Hindlimb muscle (tissue), 1 donor: ENCODE measurements at places on chromosomes 5 and 9.
A peak's percentile ranks its signal among the peaks of the same experiment; 100 is the strongest.

DNA sequence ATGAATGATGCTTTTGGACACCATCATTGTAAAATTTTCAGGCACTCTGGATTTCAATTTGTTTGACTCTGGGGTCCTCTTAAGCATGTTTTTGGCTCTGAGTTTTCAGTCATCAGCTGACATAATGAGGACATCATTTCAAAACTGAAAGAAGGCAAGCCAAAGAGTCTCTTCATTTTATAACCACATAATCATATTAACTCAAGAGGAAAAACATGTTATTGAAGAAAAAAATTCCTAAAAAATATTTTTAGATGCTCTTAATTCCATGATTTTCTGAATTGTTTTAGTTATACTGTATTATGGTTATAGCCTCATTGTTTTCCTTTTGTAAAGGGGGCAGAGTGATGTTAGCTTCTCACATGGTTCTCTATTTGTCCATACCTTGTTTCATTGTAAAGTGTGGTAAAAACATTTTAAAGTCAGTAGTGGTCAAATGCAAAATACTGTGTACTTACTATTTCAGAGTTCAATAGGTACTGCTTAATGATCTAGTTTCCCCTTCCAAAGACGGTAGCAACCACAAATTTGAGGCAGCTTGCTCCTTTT, 472.1 kb downstream of the DMRT2 start:
- DNase-seq: no peak

GRCh38 chr9:129391221-129391661, 213.2 kb upstream of the IER5L start:
- DNase-seq: no peak

DNA sequence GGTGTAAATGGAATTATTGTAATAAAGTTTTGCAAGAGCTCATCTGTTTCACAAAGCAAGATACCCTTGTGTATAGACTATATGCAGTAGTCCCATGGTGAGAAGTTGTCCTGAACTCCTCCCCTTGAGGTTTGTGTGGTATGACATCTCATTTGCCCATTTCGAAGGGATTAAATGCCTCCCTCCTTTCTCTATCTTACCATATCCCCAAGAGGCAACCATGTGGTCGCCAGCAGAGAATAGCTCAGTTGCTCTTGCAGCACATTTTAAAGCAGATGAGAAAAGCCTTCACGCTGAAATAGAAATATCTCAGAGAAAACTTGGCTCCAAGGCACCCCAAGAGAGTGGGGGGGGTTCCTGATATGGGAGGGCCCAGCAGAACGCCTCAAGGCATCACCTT, 4.6 kb downstream of the SEMA6A start:
- no peak for DNase-seq

DNA sequence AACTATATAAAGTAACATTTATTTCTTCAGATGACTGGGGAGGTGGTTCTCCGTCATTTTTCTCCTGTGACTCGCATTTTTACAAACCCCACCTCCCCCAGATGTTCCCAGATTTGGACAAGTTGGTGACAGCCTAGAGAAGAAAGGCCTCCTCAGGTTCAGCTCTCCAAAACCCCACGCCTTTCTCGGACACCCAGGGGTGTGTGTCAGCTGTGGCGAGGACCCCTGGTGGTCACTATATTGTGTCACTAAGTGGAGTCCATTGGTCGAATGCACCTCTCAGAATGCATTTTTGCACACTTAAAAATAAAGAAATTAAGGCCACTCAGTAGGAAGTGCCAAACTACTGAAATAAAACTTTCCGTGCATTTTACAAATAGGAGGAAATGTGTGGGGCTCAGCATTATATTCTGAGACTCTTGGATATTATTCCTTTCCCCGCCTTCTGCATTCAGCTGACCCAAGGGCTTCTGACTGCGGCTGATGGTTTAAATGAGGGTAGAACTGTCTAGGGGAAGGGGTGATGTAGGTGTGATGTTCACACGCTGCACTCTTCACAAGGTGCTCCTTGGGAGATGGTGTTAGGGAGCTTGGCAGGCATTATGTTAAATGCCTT, 47.6 kb downstream of the ACO1 start:
- DNase-seq: peak; percentile 32

DNA sequence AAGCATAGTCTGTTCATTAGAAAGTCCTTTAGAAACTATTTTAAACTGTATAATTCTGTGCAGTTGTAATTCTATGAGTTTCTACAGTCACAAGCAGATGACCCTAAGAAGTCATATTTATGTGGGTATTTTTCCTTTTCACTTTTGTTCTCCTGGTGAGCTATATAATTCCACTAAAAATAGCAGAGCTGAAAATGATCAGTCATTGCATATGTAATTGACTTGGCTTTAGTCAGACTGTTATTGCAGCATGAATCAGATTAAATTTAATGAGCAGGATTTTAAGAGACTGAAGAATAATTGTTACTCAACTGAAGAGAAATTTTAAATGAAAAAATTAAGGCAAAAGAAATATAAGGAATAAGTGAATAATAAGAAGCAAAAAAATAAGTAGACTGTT, 108.5 kb downstream of the MTREX start:
- no peak for DNase-seq

- DNase-seq: no peak
Observed at GRCh38 chr5:164002628-164003027, 497.2 kb downstream of the MAT2B start.

- DNase-seq: no peak
Observed at GRCh38 chr5:80097451-80097850, 62.3 kb downstream of the THBS4 start.

DNA sequence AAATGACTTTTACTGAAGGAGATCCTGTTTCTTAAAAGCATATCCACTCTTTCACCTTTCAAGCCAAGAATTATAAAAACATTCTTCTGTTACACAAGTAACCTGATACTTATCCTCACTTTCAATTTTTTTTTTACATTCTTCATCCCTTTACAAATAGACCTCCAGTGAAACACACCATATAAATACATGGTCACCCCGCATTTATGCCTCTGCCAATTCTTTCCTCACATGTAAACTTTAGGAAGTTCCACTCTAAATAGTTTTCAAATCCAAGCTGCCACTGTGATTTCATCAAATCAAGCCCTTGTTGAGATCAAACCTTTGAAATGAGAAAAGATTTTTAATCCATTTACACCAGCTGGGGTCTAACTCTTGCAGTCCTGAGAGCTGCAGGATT, 40.0 kb downstream of the GAS1 start:
- DNase-seq: no peak

DNA sequence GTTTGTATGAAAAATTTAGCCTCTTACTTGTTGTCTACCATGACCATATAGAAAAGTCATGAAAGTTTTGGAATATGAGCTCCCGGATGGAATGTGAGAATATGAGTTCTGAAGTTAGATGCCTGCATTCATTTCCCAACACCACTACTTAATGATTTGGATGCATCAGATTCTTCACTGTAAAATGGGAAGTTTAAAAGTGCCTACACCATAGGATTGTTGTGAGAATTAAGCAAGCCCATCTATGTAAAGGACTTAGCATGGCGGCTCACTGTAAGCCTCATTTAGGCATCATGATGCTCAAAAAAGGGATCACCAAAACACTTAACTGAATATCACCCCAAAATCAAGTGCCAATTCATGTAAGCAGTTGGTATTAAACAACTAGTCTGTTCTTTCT, 177.3 kb downstream of the RAB3C start:
- DNase-seq: no peak

GRCh38 chr5:130198927-130199326, 294.7 kb downstream of the CHSY3 start:
- DNase-seq: no peak

DNA sequence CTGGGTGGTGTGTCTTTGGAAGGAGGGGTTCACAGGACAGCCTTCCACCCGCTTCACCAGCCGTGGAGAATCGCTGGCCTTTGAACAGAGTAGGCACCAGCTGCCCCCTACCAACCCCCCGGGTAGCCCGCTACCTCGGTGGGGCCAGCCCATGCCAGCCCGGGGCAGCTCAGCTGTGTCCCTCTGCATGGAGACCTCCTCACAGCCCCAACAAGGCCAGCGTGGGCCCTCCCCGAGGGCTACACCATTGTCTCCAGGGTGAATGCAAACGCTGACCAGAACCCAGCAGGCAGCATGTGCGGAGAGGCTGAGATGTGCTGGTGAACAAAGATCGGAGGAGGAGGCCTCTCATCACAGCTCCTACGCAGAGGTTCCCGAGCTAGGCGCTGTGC, 51.9 kb downstream of the LMX1B start:
- no peak for DNase-seq

DNA sequence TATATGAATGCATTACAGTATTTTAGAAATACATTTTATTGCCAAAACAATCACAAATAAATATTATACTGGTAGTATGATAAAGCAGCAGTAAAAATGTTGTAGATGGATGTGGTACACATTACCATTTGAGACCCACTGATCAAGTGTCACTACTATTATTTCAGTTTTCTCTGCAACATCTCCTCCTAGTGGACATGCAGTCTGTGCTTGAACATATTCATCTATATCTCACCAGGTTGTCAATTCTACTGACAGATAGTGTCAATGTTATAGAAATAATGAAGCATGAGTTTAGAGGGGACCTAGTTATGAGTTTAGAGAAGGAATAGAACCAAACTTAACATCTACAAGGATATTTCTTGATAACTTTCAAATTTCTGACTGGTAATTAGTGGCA, 39.2 kb upstream of the ELOVL7 start:
- DNase-seq: no peak

DNA sequence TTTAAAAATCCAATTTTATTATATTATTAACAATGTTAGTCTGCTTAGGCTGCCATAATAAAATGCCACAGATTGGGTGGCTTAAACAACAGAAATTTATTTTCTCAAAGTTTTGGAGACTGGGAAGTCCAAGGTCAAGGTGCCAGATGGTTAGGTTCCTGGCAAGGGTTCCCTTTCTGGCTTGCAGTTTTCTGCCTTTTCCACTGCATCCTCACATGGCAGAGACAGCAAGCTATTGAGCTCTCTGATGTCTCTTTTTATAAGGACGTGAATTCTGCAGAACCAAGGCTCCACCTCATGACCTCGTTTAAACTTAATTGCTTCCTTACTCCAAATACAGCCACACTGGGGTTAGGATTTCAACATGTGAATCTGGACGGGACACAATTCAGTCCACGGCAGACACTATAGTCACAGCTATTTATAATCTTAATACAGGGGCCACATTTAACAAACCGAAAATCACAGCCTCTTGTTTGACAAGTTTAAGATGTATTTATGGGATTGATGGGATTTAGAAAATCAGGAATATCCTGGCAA, 174.9 kb upstream of the PUM3 start:
- no peak for DNase-seq

GRCh38 chr5:36667824-36668223, 61.4 kb downstream of the SLC1A3 start:
- no peak for DNase-seq

GRCh38 chr9:27179245-27179865, 70.3 kb downstream of the TEK start:
- no peak for DNase-seq

DNA sequence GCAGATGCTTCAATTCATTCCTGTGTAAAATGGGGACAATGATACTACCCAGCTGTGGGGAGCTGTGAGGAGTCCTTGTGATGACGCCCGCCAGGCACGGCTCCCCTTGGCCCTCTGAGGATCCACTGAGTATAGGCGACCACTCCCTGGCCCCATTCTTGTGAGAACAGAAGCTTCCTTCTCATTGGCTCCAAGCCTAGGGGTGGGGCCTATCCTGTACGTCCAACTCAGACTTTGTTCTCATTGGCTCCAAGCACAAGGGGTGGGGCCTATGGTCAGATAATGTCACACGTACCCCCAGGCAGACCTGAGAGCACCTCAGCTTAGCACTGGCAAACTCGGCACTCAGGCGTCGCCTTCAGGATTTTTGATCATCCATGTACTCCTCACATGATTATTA, 232.9 kb upstream of the MVB12B start:
- DNase-seq: no peak

GRCh38 chr5:159184236-159184635, 25.1 kb downstream of the RNF145 start:
- no peak for DNase-seq

DNA sequence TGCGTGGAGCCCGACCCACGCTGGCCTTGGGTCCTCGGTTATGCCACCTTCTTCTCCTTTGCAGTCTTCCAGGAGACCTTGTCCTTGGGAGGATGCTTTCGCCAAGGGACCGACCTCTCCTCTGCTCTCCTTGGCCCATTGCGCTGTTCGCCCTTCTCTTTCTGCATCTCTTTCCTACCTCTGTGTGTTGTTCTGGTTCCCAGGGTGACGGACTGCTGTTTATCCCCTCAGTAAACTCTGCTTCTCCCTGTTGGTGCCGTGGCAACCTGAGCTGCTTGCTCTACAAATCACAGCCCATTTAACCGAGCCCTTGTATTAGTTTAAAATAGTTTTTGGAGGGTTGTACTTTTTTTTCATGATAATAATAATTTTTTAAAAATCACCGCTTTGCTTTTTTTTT, 97.9 kb downstream of the DAPK1 start:
- no peak for DNase-seq

DNA sequence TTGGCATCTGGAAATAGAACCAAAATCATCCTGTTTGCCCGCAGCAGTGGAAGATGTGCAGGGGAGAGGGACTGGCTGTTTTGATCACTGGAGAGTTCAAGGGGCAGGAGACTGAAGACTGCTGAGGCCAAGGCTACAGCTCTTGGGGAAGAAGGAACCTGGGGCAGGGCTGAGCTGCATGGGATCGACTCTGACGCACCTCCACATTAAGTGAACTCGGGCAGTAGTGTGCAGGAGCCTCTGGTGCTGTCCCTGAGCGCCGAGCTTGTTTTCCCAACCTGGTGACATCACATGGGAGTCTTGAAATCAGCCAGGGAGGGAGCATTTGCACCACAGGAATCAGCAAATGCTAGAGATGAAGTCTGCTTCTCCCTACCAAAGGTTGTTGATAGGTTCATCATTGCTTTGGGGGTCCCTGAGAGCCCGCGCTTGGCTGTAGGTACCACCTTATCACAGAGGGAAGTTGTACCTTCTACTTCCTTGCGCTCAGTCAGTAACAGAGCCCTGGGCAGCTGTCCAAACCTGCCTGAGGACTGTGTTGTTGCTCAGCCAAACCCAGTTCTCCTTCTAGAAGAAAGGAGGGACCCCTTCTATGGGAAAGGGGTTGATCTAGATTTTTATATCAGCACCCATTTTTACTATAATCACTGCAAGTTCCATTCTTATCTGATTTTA, 52.3 kb upstream of the CTSL start:
- no peak for DNase-seq

DNA sequence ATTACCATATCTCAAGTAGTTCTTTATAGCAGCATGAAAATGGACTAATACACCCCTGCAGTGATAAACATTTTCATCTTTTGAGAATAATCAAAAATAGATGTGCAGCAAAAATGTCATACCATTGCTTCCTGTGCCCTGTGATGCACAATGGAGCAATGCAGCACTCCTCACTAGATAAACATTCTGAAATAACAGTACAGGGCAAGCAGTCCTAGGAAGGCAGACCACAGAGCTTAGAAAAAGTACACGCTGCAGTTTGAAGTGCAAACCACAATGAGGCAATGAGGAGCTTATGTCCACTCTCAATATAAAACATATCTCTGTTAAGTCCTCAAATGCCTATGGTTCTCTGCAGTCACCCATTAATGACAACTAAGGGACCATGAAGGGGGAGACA, 367.6 kb downstream of the PDE4D start:
- DNase-seq: no peak

- no peak for DNase-seq
Observed at GRCh38 chr5:175701797-175702196, 43.9 kb downstream of the HRH2 start.
